GOT3 (cell line): ENCODE measurements at places on chromosomes 6 and 20.
A peak's percentile ranks its signal among the peaks of the same experiment; 100 is the strongest.

DNA sequence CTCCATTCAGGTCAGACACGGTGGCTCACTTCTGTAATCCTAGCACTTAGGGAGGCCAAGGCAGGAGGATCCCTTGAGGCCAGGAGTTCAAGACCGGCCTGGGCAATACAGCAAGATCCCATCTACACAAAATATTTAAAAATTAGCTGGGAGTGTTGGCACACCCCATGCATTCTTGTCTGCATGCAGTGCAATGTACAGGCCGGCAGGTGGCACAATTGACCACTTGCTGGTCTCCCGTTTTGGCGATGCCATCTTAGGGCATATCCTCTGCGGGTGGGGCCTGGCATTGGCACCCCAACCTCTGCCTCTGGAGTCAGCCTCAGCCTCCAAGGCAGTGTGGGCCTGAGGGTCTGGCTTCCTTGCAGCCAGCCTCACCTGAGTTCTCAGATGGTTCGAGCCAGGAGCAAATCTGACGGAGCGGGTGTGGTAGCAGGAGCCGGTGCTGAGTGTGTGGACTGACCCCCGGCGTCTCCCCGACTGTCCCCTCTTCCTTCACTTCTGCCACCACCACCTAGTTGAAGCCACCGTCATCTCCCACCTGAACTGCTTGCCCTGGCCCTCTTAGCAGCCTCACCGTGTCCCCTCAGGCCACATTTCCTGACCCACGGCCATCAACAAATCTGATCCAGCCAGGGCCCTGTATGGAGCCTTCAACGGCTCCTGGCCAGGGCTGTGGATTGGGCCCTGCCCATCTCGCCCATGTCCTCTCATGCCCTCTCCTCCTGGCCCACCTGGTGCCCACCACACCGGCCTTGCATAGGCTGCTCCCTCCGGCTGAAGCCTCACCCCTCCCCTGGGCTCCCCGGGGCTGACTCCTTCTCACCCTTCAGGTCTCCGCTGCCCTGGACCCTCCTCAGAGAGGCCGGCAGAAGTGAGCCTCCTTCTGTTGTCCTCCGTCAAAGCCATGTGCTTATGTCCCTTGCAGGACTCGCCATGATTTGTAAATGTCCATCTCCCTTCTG, 44.0 kb downstream of the EFCAB8 start:
- DNase-seq, result no peak

DNA sequence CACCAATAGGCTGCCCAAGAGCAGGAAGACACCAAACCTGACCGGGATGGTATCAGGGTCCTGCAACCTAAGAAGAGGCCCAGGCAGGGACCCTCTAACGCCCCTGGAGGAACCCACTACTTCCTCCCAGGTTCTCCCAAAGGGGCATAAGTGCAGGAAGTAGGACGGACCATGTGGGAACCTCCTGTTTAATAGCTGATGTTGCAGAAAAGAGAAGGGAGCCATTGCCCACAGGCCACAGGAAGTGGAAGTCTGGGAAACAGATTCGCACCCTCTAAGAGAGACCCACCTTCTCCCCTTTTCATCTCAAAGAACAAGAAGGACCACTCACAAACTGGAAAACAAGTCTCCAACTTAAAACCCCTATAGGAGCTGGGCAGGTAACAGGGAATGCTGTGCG, 18.1 kb downstream of the PREX1 start:
- DNase-seq, result no peak

DNA sequence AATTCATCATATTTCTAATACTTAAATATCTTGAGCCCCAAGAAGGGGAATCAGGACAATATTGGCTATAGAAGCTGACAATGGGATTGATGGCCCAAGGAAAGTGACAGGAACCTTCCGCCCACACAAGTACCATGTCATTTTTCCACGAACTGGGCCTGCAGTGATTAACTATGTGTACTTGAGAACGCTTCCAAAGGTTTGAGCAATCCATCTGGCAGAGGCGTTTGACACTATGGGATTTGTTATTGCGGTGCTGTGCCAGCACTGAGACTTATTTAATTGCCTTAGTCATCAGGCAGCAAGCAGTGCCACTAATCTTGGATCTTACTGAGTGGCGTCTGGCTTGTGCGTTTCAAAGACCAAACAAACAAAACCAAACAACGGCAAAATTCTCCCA, 135.6 kb upstream of the UST start:
- DNase-seq, result no peak

DNA sequence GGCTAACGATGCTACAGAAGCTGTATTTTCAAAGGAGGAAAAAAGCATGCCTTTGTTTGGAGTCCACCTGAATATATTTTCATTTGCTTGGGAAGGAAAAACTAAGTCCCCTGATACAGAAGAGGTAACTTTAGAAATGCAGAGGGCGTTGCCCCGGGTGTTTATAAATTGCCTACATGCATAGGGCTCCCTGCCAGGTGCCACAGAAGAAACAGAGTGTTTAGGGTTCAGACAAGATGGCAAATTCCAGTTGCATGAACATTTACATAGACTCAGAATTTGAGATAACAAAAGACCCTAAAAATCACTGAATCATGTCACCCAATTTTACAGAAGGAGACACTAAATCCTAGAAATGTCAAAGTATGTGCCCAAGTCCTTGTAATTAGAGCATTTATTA, 19.9 kb downstream of the RIN2 start:
- no peak for DNase-seq

DNA sequence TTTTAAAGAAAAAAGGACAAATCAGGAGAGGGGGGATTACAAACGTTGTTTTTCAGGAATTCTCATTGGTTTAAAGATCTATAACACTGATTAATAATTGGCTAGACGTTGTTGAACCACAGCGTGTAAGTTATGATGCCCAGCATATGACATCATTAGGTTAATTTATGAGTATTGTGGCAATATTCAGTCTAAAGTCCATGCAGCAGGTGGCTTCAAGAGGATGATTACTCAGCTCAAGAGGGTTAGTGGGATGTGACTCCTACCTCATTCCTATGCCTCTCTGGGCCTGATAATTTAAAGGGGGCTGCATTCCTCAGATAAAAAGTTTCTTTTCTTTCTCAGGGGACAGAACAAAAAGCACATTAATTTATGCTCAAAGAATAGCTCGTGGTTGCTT, 1309.0 kb downstream of the EPHA7 start:
- DNase-seq, result no peak

DNA sequence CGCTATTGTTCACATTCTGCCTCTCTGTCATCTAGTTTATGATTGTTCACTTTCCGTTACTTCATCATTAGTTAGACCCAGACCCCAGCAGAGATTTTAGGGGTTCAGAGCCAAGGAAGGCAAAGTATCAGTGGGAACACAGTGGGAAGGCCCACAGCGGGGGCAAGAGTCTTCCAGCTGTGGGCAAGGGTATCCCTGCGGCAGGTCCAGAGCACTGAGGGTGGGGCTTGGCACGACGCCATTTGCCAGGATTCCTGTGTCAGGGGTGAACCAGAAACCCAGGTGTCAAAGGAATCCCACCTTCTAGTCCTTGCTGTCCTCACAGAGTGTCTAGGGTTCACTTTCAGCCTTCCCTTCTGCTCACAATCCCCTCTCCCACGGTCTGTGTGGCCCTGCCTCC, 13.3 kb downstream of the RAET1E start:
- DNase-seq, result no peak

DNA sequence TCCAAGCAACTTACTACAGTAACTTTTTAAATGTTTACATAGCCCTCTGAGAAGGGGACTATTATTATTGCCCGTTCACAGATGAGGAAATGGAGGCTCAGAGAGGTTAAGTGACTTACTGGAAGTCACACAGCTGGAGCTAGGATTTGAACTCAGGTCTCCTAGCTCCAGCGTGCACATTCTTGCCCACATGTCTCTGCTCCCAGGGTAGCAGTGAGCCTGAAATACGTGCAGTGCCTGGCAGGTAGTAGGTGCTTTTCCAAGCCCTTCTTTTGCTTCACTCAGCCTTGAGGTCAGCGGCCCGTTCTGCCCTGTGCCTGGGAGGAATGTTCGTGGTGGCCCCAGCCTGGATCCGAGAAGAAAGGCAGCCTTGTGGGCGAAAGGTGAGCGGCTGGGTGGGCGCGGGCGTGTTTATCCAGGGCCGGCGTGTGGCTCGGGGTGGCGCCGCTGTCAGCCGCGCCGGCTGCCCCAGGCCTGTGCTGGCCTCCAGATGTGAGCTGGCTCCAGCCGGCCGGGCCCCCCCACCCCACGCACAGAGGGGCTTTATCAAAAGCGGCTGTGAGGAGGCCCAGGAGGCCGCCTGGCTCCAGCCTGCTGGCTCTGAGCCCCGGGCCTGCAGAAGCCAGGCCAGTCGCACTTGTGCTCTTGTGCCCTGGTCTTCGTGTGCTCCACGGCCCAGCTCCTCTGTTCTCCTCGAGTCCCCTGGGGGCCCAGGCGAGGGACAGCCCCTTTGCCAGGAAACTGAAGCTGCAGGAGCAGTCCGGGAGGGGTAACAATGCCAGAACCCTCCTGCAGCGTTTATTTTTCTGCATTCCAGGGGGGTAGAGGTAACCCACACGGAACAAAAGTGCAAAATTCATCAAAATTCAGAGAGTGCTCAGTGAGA, 58.1 kb downstream of the UBE2V1 start:
- DNase-seq, result no peak

- DNase-seq, result no peak
Measured at GRCh38 chr20:63067266-63067635, 60.5 kb upstream of the BHLHE23 start.

DNA sequence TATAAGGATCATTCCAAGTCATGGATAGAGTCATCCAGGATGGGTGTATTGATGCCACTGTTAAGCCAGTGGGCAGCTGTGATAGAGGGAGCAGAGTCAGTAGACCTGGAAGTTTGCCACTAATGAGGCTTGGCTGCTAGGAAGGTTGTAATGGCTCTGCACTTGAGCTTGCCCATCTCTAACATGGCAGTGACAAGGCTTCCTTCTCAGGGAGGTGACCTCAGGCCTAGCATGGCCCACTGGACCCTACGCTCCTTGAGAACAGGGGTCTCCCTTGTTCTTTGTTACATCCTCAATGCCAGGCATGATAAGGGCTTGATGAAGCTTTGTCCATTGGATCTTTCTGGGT, 155.1 kb downstream of the CD83 start:
- no peak for DNase-seq

DNA sequence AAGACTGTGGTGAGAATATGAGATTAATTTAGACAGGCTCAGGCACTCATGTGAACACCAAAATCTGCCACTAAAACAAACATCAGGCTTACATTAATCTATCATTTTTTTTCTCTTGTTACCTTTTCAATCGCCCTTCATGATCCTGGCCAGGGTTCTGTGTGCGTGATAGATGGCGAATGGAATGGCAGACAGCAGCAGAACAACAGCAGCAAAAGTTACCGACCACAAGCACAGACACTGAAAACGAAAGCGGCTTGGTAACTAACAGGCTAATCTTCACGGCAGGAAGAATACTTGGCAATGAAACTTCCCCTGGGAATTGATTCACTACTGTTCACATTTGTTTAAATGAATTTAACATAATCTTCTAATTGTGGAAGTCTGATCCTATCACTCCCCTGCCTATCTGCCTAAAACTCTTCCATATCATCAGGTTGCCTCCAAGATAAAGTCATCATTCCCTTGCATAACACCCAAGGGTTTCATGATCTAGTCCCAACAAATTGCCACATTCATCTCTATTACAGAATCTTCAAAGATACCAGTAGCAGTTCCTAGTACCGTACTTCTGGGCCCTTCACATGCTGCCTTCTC, 28.7 kb downstream of the PTPRK start:
- no peak for DNase-seq

- DNase-seq, result no peak
Measured at GRCh38 chr6:157405986-157406385, 25.0 kb downstream of the ZDHHC14 start.

- no peak for DNase-seq
Measured at GRCh38 chr6:77159730-77160129, 303.6 kb downstream of the HTR1B start.

DNA sequence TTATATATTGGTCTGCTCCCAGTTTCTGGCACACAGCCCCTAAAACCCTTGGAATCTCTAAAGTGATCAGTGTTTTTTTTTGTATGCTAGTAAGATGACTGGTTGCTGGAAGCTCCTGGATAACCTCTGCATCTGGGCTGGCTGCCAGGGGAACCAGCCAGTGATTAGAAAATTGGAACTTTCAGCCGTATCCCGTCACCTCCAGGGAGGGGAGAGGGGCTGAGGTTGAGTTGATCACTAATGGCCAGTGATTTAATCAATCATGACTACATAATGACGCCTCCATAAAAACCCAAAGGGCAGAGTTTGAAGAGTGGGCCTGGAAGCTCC, 48.0 kb upstream of the NOP56 start:
- no peak for DNase-seq

DNA sequence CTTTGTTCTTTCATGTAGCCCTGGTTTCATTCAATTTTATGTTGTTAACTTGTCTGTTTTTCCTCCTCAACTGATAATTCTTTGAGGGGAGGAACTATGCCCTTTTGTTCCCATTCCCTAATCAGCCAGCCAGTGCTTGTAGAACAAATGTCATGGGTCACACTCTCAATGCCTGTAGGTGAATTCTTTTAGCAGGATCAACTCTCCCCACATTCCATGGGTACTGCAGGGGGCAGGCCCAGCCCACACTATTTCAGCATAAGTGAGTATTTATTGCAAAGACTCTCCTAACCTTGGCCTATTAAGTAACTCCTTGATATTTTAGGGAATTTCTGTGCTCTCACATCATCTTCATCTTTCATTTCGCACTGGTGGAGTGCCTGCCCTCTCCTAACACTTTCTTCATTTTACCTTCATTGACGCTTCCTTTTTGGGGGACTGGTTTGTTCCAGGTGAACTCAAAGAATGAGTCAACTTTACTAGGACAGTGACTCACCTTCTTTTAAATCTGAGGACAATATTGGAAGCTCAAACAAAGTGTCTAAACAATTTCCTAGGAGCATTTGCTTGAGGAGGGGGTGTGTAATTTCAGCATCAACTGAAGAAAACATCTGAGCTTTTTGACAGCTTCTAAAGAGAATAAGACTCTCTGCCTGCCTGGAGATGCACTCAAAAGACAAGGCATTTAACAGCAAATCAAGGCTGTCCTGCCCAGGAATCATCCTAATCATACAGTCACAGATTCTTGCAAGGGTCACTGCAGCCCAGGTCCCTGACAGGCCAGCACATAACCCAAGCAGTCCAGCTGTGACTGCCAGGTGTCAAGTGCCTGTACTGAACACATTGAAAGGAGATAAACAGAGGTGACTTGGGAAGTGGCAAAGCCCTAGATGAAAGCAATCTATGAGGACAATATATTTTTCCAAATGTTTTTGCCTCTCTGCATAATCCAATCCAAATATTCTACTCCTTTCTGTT, 263.9 kb upstream of the PRND start:
- no peak for DNase-seq

DNA sequence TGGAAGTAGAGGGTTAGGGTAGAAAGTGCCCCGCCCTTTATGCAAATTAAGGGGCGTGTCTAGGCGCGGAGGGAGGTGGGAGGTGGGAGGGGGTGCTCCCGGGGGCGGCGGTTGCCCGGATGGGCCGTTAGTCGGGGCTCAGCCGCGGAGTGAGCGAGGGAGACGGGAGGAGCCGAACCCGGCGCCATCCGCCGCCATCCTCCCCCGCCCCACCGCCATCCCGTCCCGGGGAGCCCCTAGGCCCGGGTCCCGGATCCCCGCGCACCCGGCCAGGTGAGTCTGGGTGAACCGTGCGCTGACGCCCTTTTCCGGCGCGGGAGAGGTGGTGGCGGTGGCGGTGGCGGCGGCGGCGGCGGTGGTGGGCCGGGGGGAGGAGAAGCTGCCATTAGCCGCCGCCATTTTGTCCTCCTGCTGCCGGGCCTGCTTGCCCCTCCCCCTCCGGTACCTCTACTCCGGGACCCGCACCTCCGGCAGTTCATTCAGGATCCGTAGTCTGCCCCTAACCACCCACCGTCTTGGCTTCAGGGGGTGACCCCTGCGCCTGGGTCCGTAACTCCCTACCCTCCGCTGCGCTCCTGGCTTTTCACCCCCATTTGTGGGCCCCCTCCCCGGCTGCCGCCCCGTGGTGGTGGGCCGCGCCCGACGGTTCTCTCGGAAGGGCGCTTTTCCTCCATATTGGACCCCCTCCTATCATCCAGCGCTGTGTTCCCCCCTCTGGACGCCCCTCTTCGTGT, at the start of gene PRRC2A:
Gene PRRC2A, plus strand, starts transcription at position 130 of the 734 bp plus-strand sequence. CDS start 2,075 bp downstream, outside the sequence.
- DNase-seq, result peak; percentile 74
